ENCODE measurements at places on chromosomes 5 and 9. TPM values are rescaled to one million over a fixed set of nuclear protein-coding genes. Genes with fewer than 3 reads are reported as not detected.

The PCSK1 gene
- total RNA-seq: 3.1 TPM

The TMEM174 gene
- not detected for total RNA-seq

The SPINK4 gene
- not detected for total RNA-seq

The SNCAIP gene
- total RNA-seq: 3.2 TPM

The AQP3 gene
- total RNA-seq: 14.0 TPM

- DNase-seq: no peak
These were observed 6.3 kb downstream of the RMI1 start for GRCh38 chr9:83986765-83987401.

DNA sequence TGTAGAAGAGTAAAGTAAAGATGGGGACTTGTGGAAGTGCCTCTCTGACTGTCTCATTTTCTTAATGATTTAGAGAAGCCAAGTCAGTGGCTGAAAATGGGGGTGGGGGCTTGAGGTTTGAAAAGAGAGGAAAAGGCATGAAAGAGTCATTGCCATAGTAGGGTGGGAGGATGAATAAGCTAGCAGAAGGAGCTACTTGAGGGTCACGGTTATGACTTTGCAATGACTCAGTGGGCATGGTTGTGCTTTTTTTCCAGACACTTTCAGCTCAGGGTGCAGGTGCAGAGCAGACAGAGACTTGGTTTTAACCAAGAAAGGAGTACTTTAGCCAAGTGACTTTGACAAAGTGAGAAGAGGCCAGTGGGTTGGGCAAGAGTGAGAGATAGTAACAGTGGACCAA, 117.8 kb downstream of the PTTG1 start:
- DNase-seq: no peak

DNA sequence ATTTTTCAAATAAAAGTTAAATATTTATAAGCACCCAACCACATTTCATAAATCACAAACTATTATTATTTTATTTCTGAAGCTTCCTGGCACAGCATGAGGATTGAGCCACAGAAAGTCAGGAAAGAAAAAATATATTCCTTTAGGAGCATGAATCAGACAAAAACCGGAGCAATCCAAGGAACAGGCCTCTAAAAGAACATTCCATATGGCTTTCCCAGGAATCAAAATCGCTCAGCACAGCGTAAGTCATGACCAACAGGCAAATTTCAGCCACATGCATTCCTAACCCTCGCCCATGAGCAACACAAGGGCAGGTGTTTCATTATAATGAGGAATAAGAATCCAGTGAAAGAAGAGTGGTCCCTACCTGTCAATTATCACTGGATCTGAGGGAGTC, 26.7 kb downstream of the EBF1 start:
- DNase-seq: no peak

GRCh38 chr5:15132816-15133405, 261.3 kb upstream of the ANKH start:
- no peak for DNase-seq

- no peak for DNase-seq
These were observed 125.1 kb upstream of the CLINT1 start for GRCh38 chr5:157983906-157984551.

DNA sequence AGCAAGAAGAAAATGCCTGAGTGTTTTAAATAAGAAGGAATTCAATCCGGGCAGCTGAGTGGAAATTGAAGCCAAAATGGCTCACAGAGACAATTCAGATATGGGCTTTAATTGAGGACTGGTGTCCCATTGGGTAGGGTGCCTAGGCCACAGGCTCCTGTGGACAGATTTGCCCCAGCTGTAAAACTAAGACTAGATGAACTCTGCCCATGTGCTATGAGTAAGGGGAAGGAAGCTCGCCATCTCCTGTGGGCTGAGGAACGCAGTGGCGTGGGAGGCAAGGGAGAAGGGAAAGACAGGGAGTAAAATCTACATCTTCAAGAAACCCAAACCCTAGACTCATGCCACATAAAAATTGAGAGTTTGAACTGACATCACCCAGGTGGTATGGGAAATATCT, 66.1 kb downstream of the KLHL3 start:
- no peak for DNase-seq

GRCh38 chr5:40227931-40228330, 451.8 kb upstream of the PTGER4 start:
- no peak for DNase-seq

All from left cardiac atrium (tissue), 4 donors.